ENCODE measurements at places on chromosomes 5 and 9. TPM values are rescaled to one million over a fixed set of nuclear protein-coding genes. Genes with fewer than 3 reads are reported as not detected.

The COMMD10 gene
- total RNA-seq: 47.6 TPM

The PPP3R2 gene
- total RNA-seq: not detected

The PDGFRB gene
- 1.3 TPM for total RNA-seq

The GLRA1 gene
- not detected for total RNA-seq

The OR1K1 gene
- not detected for total RNA-seq

The CTNND2 gene
- not detected for total RNA-seq

The CDH18 gene
- total RNA-seq: not detected

The LCN15 gene
- total RNA-seq: not detected

The FOXD4L4 gene
- total RNA-seq: 0.19 TPM

The FCN2 gene
- total RNA-seq: not detected

The KCNN2 gene
- total RNA-seq: 3.3 TPM
